Brain pericyte (primary cell): ENCODE measurements at places on chromosomes 1 and 21.

DNA sequence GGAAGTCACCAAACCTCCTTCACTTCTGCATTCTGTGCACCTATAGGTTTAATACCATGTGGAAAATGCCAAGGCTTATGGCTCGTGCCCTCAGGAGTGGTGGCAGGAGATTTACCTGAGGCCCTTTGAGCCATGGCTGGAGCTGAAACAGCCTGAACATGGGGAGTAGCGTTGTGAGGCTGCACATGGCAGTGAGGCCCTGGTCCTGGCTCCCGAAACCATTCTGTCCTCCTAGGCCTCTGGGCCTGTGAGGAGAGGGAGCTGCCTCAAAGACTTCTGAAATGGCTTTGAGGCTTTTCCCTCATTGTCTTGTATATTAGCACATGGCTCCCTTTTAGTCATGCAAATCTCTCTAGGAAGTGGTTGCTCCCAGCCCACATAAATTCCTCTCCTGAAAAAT is 20.6 kb downstream of the PTGFR start:
- no peak for DNase-seq

GRCh38 chr1:85118751-85119150 is 70.5 kb upstream of the MCOLN3 start:
- no peak for DNase-seq

DNA sequence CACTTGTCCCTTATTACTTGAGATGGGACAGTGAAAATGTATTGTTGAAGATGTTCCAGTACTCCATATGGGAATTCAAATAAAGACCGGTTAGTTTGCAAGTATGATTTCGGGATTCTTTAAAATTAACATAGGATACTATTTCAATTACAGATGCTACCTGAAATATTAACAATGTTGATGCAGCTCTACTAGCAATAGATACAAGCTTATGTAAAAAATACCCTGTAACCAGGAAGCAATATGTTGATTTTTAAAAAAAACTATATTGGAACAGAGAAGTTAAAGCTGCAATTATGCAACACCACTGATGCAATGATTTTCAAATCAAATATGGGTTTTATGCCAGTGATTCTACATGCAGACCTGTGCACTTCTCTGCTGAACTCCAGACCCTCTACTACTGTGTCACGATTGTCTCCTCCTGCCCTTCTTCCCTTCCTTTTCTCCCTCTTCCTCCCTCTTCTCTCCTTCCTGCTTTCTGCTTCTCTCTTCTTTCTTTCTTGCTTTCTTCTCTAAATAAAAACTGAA is 179.2 kb downstream of the ATP6V1G3 start:
- DNase-seq: no peak

- no peak for DNase-seq
Observed at GRCh38 chr1:30126848-30127247, 596.5 kb downstream of the MATN1 start.

DNA sequence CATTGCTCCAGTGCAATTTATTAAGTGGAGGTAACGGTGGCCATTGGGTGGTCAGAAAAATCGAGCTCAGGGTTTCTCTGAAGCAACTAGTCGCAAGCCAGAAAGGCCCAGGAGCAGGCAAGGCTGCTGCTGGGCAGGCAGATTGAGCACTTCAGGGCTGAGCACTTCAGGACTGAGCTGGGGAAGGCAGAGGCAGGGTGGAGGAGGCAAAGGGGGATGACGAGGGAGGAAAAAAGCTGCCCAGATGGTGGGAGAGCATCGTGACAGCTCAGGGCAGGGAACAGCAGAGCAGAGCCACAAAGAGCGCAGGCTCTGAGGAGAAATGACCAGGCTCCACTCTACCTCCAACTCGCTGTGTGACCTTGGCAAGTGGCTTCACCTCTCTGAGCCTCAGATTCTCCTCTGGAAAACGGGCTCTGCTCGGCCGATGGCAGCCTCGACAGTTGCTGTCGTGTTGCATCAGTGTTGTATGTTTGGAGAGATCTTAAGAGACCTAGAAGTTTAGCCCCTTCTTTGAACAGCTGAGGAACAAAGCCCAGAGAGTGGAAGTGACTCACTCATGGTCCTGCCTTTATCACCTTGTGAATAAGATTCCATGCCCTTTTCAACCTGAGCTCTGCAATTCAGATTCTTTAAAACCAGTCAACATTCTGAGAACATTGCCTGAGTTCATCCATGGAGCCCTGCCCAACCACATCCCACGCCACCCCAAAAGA is 141.4 kb downstream of the SYF2 start:
- DNase-seq: no peak

DNA sequence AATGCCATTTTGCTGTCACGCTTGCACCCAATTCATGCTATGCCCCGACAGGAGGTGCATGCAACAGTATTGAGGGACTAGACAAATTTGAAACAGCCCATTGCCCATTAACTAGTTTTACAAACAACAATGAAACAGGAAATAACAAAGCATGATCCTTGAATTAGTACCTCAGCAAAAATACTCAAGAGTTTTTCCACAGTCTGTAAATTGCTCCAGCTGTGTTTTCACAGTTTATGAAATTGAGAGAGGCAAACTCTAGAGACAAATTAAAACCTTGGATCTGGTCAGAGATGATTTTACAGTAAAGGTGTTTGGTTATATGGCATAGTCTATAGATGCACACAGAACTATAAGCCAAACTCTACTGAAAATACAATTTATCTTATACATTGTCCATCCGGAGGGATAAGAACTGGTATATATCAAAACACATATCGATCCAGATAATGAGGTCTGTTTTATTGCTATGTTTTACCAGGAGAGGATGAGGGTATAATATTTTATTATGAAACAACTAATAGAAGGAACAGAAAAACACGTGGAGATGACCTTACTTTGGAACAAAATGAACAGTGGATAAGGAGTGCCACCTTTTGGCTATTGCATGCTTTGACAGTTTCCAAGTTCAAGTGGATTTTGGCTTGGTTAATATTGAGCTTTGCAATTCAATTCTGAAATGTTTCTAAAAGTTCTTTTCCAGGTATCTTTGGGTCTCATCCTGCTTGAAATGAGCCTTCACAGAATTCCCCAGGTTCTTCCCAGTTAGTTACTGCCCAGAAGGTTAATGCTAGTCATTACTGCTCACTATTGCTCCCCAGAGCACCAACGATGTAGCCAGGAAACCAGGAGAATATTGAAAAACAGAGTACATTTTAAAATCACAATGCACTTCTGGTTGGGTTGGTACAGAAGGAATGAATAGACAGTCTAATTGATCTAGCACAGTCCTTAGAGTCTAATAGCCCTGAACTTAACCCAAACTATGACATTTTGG is 45.7 kb downstream of the ZC3H11B start:
- no peak for DNase-seq

DNA sequence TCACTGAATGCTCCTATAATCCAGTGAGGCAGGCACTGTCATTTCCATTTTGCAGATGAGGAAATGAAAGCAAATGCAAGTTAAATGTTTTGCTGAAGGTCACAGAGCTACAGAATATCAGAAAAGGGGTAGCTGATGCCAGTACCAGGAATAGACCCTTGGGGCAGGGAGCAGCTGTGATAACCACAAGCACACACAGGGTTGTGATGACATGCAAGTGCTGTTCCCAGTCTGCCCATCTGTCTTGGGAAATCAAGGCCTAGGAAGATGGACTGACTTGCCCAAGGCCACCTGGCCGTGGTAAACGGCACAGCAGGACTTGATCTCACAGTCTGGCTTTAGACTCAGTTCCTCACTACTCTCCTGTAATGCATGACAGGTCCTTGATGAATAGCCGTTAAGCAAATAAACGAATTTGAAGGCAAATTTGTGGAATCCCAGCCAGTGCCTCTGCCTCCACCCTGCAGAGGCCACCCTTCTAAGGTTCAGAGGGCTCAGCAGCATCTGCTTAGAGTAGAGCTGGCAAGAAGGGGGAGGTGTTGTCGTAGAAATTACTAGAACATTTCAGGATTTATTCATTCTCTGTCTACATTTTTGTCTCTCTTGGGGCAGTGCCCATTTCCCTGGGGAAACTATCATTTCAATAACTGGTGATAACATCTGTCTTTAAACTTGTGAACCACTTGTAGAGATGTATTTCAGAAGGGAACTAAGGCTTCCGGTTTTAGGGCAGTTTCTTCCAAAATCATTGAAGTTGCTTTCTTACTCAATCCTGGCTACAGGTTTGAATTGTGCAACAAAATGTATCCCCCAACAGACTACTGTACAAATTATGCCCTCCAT is 53.2 kb upstream of the MRPS6 start:
- no peak for DNase-seq

- DNase-seq: no peak
Observed at GRCh38 chr1:244836135-244836521, 670 bp downstream of the COX20 start.

DNA sequence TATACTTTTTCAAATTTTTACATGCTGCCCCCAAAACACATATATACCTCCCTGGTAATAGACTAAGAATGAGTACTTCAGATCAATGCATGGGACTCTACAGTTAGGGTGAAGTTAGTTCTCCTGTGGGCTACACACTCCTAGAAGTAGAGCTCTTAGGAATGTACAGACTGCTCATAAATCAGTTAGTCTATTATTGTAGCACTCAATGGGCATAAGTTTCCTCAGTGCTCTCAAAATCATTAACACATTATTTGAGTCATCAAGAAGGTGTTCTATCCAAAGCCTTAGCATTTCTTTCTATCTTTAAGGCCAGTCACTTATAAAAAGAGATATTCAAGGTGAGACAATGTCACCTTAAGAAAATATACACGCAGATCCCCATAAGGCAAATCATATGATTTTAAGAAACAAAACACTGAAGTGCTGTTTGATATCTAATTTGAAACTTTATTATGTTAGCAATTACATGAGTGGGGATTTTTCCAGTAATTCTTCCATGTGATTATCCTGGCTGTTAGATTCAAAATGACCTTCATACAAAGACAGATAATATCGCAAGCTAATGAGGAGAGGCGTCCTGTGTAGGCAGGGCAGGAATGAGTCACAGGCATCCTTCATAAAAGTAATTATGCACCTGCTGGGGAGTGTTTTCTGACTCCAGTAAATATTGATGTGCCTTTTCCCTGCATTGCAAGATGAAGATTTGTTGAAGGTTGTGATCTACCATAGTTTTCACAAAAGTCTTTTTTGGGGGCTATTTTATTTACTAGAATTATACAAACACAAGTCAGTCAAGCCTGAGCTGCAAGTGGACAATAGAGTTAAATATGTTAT is 167.2 kb upstream of the ATP1B1 start:
- DNase-seq: no peak

GRCh38 chr21:45640888-45641479 is 2.5 kb upstream of the PCBP3 start:
- peak; percentile 64 for DNase-seq

- no peak for DNase-seq
Observed at GRCh38 chr1:181484821-181485220, 1.5 kb downstream of the CACNA1E start.

- DNase-seq: no peak
Observed at GRCh38 chr1:91744953-91745639, 140.9 kb downstream of the TGFBR3 start.

GRCh38 chr1:49240709-49241221 is 464.1 kb upstream of the BEND5 start:
- DNase-seq: no peak

- DNase-seq: no peak
Observed at GRCh38 chr1:115705085-115705951, 63.2 kb downstream of the CASQ2 start.

GRCh38 chr1:238690415-238690814 is 696.0 kb upstream of the CHRM3 start:
- no peak for DNase-seq

GRCh38 chr1:38888423-38889333 is 7.3 kb upstream of the GJA9 start:
- DNase-seq: no peak

DNA sequence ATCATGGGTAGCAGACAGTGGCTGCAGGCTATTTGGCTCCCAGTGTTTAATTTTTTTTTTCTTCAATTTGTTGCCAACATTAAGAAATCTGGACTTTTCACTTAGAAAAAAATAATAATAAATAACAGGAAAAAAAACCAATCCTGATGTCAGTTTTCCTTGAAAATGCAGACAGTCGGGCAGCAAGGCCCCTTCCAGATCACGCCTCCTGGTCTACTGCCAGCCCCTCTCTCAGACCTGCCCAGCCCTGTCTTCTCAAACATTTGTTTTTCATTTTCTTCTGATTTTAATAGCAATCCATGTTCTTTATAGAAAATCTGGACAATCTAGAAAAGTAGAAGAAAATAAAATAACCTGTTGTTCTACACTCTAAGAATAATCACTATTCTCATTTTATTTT is 15.5 kb downstream of the IFNGR2 start:
- DNase-seq: no peak

DNA sequence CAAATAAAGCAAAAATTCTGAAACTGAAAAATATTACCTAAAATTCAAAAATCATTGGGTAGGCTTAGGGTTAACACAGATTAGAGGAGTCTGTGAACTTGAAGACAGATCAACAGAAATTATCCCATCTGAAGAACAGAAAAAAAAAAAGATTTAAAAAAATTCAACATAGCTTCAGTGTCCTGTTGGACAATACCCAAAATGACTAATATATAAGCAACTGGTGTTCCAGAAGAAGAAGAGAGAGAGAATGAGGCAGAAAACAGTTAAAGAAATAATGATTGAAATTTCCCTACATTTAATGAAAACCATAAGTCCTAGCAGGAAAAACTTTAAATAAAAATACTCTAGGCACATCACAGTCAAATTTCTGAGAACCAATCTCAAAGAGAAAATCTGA is 31.5 kb downstream of the TMCO1 start:
- DNase-seq: no peak

DNA sequence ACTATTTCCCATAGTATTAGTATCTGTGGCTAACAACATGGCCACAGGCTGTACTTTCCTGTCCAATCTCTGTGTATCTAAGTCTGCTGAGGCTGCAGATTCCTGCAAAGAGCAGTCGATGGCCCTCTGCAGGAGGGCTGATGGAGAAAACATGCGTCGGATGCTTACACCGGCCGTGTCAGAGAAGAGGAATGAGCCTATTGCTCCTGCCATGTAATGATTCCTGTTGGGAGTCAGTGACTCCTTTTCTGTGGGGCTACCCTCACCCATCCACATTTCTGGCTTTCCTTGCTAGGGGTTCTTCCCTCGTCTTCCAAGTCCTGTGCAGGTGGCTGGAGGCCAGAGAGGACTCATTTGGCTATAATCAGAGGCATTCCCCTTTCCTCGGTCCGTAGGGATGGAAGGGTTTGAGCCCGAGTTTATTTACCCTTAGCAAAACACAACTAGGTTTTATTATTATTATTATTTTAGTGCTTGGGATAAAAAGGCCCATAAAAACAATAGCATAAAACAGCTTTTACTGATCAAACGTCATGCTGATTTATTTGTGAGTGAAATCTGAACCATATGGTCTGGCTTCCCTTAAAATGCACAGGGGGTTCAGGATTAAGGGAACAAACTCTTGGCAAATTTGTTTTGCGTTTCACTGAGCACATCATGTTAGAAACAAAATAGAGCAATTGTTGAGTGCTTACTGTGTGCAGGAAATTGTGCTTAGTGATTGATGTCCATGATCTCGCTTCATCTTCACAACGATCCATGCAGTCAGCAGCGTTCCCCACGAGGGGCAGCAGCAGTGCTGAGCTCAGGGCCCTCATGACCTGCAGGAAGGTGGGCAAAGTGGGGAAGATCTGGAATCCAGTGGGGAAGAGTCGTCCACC is 70.8 kb downstream of the KIF26B start:
- DNase-seq: peak; percentile 27

GRCh38 chr1:176206006-176206960 is 803 bp downstream of the COP1 start:
- DNase-seq: no peak
